ENCODE measurements at places on chromosomes 2 and 18.

GRCh38 chr2:129062146-129062912, 743.7 kb upstream of the HS6ST1 start:
- DNase-seq = peak; percentile 0

DNA sequence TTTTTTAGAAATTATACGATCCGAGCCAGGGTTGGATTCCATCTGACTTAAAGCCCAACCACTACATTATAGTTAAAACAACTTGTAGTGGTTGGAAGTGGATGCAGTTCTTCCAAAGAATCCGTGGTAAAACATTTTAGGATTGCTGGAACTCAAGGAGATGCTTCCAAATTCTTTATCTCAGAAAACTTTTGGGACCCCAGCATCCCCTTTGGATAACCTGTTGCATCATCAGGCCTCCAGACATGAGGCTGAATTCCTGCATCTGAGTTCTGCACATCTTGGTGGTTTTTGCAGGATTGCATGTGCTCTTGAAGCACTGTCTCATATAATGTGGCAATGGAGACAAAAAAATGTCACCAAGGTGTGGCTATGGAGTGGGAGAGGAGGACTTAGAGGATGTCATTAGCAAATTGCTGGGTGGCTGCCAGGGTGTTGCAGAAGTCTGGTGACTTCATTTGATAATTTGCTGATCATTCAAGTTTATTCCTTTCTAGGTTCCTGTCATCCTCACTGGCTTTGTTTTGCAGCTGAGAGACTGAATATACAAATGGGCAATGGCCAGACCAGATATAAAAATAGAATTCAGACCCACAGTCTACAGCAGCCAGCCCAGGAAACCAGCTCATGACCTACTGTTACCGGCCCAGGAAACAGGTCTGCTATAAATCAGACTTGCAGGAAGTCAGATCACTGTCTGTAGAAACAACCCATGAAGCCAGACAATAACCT, 207.7 kb downstream of the BCL2 start:
- no peak for DNase-seq

DNA sequence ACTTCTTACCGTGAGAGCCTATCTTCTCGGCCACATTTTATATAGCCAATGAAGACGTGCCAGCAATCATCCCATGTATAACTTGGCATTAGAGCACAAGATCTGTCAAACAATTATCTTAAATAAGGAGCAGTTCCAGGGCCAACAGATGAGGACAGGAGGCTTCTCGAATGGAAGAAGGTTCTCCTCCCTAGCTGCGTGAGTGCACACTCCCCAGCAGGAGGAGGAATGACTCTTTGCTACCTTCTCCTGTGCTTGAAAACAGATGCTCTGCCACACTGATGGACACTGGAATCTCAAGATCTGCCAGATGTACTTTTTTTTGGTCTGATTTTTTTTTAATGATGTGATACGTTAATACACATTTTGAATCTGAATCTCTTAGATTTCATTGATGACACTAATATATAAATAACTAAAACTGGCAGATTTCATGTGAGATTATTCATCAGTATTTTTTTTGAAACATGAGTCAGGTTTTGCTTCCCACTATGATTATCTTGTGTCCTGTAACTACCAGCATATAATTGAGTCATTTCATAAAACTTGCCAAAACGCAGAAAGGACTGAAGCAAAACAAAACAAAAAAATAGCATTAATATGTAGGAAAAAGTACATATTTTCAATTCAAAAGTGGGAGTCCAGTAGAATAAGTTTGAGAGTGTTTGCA, 626 bp upstream of the VIT start:
- peak; percentile 69 for DNase-seq

- DNase-seq = no peak
Observed at GRCh38 chr2:9306911-9307310, 100.3 kb downstream of the ASAP2 start.

DNA sequence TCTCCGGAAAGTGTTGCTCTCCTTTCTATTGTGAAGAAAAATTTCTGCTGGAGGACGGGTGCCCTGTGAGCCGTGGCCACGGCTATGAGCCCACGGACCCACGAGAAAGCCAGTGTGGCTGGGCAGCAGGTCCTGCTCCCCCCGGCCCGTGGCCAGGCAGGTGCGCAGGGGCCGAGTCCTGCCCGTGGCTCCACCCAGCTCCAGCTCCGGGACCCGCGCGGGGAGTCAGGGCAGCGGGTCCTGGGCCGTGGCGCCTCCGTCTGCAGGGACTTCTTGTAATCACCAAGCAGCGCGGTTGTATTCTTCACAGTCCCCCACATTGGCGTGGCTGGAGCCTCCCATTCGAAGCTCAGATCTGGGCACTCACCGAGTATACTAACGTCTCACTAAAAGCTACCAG, 43.0 kb downstream of the SALL3 start:
- no peak for DNase-seq

DNA sequence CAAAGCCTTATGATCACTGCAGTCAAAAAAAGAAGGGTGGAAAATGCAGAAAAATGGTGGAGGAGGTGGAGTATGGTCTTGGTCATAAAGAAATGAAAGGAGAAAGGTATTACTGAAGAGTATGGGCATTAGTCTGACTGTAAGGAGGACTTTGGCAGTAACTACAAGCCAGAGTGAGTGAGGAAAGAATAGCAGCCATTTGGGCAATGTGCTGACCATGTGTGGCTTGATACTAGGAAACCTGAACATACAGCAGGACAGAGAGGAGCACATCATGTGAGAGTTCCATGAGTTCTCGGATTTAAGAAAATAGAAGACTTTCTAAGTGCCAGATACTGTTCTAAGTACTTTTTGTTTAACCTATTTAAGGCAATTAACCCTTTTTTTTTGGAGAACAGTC, 8.5 kb downstream of the DTNA start:
- DNase-seq = no peak

DNA sequence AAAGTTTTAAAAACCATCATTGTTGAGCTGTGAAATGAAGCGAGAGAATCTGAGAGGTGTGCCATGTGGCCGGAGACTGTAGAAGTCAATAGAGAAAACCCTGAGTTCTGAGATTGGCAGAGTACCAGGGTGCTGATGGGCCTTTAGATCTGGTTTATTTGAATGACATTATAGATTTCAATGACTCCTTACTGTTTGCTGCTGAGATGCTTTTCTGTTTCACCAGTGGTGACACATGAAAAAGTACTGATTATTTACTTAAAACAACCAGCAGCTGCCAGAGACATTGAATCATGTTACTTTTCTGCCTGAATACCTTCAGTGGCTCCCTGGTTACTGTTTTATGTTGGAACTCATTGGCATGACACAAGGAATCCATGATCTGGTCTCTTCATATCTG, 602.7 kb upstream of the ZNF804A start:
- DNase-seq = no peak

- DNase-seq = no peak
Observed at GRCh38 chr2:85427300-85427835, 8.9 kb downstream of the SH2D6 start.

DNA sequence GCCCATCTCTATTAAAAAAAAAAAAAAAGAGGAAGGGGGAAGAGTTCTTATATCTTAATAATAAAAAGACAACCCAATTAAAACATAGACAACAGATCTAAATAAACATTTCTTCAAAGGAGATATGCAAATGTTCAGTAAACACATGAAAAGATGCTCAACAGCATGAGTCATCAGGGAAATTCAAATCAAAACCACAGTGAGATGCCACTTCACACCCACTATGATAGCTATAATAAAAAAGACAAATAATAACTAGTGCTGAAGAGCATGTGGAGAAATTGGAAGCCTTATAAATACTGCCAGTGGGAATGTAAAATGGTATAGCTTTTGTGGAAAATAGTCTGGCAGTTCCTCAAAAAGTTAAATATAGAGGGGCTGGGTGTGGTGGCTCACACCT, 61.5 kb upstream of the CYP20A1 start:
- no peak for DNase-seq

Data from stromal cell of bone marrow (primary cell).